ENCODE measurements at places on chromosomes 7 and 10.

GRCh38 chr10:67550046-67550445, 145.9 kb downstream of the CTNNA3 start:
- no peak for DNase-seq

DNA sequence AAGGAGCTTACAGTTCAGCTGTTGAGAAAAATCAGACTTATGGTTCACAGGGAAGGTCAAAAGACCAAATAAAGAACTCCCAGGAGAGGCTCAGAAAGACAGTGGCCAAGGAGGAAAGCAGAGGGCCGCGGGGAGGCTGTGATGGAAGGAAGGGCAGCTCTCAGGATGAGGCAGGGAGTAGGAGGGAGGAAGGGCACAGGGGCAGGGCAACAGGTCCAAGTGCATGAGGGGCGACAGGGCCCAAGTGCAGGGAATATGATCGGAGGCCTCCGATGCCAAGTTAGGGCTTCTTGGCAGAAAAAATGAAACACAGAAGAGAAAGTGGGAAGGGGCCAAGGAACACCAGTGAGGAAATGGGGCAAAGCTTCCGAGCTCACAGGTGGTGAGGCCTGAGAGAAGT, 13.4 kb upstream of the PNLIPRP2 start:
- no peak for DNase-seq

DNA sequence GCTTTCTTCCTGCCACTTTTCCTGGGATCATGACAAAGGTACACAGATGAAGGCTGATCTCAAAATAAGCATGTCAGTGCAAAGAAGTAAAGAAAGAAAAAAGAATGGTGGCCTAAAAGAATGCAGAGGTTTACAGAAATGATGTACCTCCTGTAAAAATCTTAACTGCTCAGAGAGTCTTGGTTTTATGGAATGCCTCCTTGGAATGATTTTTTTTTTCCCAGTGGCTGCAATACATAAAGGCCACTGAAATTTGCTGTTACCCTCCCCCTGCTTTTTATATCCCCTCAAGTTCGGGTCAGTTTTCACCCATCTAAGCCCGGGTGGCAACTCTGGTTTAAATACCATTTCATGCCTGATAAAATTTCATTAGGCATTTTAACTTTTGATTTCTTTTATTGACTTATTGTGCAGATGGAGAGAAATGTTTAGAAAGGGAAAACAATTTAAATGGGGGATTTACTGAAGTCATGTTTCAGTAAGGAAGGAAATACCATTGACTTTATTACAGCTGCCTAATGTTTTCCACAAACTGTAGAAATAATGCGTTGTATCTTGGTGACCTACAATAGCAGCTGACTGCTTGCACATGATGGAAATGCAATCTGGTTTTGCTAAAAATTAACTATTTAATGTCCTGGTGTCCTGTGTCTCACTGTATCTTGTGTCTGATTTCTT, 102.5 kb downstream of the SAMD9 start:
- DNase-seq, result no peak

- no peak for DNase-seq
Measured at GRCh38 chr7:9023675-9024294, 590.4 kb downstream of the NXPH1 start.

GRCh38 chr10:52814506-52814905, 41.9 kb upstream of the MBL2 start:
- DNase-seq, result no peak

- DNase-seq, result no peak
Measured at GRCh38 chr7:50957431-50957830, 174.7 kb upstream of the GRB10 start.

GRCh38 chr10:15432266-15432665, 61.2 kb upstream of the FAM171A1 start:
- no peak for DNase-seq

DNA sequence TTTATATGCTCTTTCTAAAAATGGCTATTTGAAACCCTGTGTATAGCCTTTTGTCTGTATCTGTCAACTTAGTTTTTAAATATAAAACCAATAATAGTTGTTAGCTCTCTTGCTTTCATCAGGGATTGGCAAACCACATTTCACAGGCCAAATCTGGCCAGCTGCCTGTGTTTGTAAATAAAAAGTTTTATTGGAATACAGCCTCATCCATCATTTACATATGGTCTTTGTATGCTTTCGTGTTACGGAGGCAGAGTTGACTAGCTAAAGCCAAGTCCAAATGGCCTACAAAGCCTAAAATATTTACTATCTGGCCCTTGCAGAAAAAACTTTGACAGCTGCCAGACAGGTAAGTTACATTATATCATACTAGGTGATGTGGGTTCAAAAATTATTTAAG, 235.0 kb downstream of the BICC1 start:
- no peak for DNase-seq

DNA sequence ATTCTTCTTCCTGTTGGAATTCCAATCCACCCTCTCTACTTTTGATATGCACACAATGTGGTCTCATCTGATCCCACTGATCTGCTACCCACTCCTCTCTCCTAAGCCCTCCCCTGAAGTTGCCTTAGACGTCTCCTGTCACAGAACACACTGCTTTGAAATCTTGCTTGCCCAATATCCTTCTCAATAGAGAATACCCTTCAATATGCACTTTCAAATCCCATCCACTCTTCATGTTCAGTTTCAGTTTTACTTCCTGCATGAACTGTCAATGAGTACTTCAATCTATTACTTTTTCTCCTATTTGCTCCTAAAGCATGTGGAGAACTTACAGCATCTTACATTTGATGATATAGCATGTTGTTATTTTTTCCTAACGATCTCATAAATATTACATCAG, 93.5 kb downstream of the UPF2 start:
- no peak for DNase-seq

- DNase-seq, result no peak
Measured at GRCh38 chr10:117318909-117319308, 56.3 kb downstream of the PDZD8 start.

GRCh38 chr10:19819419-19820033, 3.3 kb downstream of the PLXDC2 start:
- no peak for DNase-seq

DNA sequence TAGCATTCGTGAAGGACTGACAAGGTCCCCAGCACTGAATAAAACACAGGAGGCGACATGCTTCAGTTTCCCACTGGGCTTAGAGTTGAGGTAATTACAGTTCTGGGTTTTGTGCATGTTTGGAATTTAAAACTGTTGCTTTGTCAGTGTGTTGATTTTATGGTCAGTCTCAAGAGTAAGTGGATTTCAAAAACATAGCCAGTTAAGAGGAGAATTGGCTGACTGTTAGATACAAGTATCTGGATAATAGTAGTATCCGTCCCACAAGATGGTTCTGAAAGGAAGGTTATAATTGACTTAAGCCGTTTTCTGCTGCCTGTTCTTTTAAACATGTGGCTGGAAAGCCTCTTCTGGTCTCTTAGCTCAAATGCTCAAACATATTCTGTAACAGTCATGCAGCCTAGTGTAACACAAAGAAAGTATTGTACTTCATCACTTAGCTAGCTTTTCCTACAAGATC, 170.9 kb downstream of the POLR1F start:
- no peak for DNase-seq

DNA sequence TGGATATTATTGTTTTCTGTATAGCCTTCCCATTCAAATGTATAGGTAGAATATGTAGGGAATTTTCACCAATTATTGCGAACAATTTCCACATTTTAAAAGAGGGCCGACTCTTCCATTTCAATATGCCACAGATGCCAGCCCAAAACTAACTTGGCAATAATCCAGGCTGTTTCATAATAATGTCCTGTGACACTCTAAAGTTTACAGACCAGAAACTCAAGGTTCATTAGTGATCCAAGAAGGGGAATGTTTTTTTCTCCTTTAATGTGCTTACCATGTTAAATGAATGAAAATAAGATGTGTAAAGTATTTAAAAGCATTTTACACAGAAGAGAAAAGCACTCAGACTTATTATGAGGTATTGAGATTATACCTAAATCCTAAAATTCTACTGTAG, 63.0 kb upstream of the FAM3C start:
- no peak for DNase-seq

GRCh38 chr10:88879534-88880281, at the start of gene STAMBPL1:
TSS of gene STAMBPL1 (plus strand) at chr10:88880245. CDS start at chr10:88901709, 21,464 bp downstream.
- DNase-seq, result no peak

- DNase-seq, result no peak
Measured at GRCh38 chr7:128090492-128090891, 59.3 kb upstream of the LRRC4 start.

DNA sequence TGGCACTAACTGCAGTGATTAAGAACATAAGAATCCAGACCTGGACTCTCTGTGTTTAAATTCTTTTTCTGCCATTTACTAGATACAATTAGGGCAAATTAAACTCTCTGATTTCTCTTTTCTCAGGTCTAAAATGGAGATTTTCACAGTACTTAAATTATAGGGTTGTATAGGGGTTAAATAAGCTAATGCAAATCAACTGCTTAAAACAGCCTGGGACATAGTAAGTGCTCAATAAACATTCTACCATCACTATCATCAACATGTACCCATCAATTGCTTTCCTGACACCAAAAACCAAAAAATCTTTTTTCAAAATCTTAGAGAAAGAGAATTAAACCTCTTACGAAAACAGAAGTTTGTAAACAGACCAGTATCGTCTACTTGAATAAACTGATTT, 4.5 kb downstream of the ZNF800 start:
- DNase-seq, result no peak

- no peak for DNase-seq
Measured at GRCh38 chr10:6494442-6494819, 85.6 kb downstream of the PRKCQ start.

- DNase-seq, result no peak
Measured at GRCh38 chr7:157271315-157271990, 65.4 kb upstream of the DNAJB6 start.

DNA sequence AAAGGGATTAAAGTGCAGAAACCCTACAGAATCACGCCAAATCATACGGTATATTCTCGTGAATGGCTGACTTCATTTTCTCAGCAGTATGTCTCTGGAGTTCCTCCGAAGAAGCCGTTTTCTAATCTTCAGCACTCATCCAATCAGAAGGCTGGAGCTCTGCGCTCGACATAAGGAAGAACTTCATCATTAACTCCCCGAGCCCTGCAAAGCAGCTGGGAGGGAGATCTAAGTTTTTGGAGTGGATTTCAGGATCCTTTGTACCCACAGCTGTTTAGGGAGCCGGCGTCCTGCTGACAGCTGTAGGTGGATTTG, 40.7 kb upstream of the SDK1 start:
- no peak for DNase-seq

GRCh38 chr7:33287738-33288137, 158.4 kb downstream of the BBS9 start:
- DNase-seq, result peak; percentile 23

DNA sequence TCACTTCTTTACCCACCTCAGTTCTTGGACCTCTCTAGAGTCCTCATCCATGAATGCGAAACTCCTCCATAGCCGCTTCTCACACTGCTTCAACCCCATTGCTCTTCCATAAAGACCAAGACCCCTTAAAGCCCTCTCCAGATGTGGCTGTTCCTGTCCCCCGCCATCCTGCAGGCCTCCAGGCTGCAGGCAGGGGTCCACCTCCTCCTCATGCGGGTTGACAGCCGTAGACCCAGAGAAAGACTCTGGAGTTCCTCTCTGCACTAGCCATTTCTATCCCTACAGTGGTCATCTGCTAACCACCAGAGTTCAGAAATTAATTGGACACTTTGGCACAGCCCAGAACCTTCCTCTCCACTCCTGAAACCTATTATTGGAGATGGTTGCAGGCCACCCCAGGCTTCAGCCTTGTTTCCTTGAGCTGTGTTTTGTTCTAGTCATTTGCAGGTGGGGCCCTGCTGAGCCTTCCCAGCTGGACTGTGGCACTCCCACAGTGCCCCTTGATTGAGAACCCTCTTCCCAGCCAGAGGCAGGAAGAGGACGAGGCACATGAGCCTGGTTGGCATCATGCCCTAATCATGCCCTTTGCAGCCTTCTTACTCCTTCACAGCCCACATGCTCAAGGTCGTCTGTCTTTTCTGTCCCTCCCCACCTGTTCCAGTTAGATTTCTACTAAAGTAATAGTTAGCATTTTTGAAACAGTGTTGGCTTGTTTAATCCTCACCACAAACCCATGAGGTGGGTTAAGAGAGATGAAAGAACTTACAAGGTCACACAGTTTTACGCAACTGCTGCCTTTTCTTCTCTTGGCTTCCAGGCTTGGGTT, 23.9 kb downstream of the CUL1 start:
- no peak for DNase-seq

All from keratinocyte (primary cell).